Naive thymus-derived CD8-positive, alpha-beta T cell (primary cell): ENCODE measurements at places on chromosomes 6 and 20.

GRCh38 chr6:293193-294174, 1.2 kb downstream of the DUSP22 start:
- DNase-seq, result no peak

GRCh38 chr20:48685300-48685699, 142.5 kb downstream of the PREX1 start:
- no peak for DNase-seq

DNA sequence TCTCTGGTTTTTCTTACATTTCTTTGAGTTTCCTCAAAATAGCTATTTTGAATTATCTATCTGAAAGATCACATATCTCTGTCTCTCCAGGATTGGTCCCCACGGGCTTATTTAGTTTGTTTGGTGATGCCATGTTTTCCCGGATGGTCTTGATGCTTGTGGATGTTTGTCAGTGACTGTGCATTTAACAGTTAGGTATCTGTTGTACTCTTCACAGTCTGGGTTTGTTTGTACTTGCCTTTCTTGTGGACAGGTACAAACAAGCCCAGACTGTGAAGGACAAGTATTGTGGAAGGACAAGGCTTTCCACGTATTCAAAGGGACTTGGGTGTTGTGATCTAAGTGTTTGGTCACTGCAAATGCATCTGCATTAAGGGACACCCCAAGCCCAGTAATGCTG, 49.9 kb upstream of the TOP1 start:
- no peak for DNase-seq

- no peak for DNase-seq
These were observed 26.9 kb upstream of the MOCS1 start for GRCh38 chr6:39961178-39961577.

DNA sequence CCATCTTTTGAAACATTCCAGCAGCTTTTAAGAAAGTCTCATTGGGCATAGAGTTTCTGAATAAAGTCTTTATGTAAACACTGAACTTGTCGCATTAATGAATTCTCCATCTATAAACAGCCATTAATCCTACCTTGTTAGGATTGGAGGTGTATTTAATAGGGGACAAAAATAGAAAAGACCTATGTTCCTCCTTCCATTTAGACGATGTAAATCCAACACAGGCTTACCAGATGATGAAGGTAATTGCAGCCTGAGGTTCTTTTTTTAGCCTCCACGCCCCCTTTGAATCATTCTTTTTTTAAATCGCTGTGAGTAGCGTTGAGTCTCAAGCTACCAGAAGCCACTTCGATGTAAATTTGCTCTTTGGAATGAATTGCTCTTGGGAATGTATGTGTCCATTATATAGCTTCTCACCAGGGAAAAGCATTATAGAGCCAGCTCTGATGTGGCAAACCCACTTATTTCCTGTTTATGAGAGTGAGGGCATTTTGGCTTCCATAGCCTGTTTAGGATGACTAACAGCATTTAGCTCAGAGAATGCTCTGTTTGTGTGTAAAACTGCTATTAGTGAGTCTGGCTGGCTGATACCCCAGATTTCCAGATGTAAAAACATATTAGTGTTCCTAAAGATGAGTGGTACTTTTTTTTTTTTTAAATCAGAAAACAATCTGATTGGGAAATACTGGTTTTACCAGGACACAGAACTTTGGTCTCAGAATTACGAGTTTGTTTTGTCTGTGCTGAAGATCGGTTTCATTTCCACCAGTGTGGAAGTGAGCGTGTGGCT, 74.9 kb upstream of the CLDN20 start:
- no peak for DNase-seq

DNA sequence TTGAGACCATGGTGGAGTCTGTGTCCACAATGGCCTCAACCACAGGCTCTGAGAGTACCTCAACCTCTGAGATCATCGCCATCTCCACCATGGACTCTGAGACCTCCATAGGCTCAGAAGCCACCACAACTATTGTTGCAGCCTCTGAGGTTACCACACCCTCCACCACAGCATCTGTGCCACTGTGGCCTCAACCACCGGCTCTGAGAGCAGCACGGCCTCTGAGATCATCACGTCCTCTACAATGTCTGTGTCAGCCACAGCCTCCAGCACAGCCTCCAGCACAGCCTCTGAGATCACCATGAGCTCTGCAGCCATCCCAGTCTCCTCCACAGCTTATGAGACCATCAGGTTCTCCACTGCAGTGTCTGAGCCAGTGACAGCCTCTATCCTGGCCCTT, 19.4 kb upstream of the MUC21 start:
- no peak for DNase-seq

DNA sequence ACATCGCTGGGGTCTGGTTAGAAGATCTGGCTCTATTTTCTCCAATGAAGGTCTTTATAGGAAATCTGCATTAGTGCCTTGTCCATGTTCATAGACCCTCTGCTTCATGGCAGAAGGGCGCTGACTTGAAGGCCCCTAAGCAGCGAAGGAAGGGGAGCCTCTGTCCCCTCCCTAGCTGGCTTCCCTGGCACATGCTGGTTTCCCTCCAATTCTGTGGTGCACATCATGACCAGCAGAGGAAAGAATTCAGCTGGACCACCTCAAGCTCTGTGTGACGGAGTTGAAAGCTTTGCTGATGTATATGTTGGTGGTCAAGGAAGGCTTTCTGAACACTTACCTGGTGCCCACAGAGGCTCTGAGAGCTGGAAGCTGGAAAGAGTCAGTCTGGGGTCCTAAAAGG, 129.7 kb upstream of the MYLIP start:
- DNase-seq, result no peak

GRCh38 chr6:15063253-15063853, 182.5 kb upstream of the JARID2 start:
- DNase-seq, result peak; percentile 3

- no peak for DNase-seq
These were observed 11.1 kb upstream of the TCF15 start for GRCh38 chr20:621125-621756.

DNA sequence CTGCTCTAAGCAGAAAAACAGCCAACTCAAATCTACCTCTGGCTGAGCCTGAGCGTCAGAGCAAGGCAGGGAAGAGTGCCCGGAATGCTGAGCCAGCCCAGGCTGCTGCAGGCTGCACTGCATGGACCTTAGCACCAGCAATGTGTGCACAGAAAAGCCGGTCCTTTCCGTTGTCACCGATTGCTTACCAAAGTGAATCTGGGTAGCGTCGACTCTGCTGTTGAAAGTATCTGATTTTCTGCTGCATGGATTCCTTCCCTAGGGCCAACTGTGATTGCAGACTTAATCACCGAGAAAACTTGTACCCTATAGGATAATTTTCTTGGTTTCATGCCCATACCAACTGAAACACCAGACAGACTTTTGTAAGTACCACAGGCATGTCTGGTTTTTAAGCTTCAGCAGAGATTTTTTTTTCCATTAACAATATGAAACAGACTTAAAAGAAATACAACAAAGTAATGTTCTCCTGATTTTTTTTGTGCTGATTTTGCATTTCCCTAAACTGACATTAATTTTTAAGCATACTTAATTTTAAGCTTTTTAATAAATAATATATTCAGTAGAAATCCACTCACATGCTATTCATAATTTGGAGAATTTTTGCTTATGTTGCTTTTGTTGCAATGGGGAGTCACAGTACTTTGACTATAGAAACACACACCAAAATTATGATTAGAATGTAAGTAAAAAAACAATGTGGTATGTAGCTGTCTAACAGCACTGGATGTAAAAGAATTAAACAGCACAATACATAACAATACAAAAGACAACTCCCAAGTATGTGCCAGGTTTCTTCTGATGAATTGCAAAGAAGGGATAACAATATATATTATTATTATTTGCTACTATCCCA, 218.0 kb downstream of the THBS2 start:
- no peak for DNase-seq

- no peak for DNase-seq
These were observed 101.1 kb downstream of the HIVEP1 start for GRCh38 chr6:12113190-12113577.

- DNase-seq, result no peak
These were observed 1.4 kb downstream of the RIMS1 start for GRCh38 chr6:71887744-71888230.

DNA sequence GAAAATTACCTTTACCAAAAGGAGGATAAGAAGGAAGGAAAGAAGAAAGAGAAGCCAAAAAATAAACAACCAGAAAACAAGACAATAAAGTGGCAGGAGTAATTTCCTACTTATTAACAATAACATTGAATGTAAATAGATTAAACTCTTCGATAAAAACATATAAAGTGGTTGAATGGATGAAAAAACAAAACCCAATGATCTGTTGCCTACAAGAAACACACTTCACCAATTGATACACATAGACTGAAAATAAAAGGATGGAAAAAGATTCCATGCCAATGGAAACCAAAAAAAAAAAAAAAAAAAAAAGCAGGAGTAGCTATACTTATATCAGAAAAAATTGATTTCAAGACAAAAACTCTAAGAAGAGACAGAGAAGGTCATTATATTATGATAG, 518.9 kb downstream of the BCKDHB start:
- no peak for DNase-seq
